ENCODE measurements at places on chromosomes 4 and X.

DNA sequence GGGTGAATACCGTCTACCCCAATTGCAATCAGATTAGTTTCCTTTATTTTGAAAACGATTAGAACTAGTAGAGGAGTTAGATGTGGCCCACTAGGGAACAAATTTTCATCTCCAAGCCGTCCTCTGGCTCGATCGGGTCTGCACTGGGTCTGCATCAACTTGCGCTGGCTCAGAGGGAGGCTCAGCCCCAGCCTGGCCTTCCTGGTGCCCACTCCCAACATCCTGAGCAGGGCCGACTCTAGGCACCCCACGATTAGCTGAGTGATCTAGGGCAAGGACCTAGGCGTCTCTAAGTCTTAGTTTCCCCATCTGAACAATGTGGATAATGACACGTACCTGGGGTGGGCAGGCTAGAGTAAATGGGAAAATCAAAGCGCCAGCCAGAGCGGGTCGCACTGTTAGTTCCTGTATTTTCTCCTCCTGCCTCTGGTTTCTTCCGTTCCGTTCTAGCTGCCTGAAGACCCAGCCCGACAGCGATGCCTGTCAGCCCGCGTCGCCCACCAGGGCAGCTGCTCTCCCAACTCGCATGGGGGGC lies 7.7 kb upstream of the HAND2 start:
- no peak for DNase-seq

- no peak for DNase-seq
Observed at GRCh38 chr4:117515921-117516320, 430.5 kb upstream of the TRAM1L1 start.

DNA sequence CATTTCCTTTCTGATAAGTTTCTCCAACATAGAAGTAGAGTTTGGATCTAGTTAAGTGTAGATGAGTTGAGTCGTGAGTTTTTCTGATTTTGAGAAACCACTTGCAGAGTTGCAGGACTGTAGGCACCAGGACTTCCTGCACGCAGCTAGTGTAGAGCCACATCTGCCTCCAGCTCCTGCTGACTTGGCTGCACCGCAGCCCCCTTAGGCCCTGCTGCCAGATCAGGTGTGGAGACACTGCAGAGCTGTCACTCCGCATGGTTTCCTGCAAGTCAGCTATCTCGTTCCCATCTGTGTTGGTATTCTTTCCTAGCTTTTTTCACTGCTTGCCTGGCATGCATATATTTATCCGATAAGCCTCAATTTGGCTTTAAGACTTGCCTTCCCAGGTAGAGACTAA lies 48.9 kb downstream of the PCDH7 start:
- no peak for DNase-seq

DNA sequence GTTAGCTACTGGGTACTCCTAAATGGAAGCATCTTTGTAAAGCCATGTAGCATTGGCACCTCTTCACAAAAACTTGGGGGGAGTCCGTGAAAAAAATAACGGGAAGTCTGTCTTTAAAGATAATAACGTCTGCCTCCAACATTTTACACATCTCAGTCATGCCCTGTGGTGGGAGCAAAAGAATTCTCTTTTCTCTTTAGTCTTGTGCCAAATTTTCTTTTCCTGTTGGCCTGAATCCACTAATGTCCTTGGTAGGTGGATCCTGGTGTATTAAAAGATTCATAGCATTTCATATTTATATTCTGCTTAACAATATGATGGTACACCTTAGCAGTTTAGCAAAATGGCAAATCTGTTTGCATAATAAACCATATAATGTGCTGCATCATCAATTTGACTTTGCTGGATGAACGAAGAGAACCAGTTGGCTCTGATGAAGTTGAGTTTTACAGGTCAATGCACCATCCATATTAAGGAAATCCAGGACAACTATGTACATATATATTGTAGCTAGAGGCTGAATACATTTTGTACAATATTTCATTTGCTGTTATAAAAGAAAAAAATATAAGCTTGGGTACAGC lies 746.4 kb upstream of the MAGEB2 start:
- no peak for DNase-seq

- DNase-seq: no peak
Observed at GRCh38 chrX:72395237-72395636, 89.5 kb upstream of the CITED1 start.

GRCh38 chr4:131509521-131509920 lies 1639.6 kb upstream of the PCDH10 start:
- no peak for DNase-seq

DNA sequence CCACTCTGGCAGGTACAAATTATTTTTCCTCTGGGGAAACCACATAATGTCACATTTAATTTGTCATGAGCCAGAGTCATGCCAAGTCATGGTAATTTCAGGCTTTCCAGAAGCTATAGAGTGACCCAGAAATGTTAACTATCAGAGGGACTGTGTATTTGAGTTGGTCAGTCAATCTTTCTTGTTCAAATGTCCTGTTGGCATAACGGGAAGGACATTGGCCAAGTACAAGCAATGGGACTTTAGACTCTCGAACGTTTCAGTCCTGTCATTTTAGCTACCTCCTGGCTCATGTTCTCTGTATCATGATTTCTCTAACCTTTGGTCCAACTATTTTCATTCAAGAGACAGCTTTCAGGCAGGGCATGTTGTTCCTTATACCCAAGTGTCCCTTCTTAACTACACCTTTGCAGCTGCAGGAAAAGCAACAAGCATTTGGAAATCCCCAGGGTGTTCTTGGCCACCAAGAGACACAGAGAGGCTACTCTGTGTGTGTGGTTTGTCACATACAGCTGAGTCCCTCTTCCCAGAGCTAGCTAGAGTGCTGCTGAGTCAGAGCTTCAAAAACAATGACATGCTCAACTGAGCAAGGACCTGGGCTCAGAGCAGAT lies 142.6 kb downstream of the EGF start:
- no peak for DNase-seq

DNA sequence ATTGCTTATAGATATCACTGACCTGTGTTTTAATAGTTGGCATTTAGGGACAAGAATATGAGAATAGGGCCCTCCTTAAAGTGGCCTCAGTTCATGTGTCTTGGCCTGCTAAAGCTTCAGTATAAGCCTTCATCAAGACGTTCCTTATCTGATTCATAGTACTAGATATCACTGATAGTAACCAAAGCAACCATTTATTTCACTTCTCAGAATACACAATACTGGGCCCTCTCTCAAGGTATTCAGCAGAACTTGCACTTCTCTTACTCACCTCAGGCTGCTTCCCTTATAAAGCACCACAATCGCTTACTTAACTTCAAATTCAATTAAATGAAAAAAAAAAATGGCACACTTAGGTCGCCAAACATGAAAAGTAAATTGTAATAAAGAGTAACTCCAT lies 259.4 kb upstream of the PCDH7 start:
- DNase-seq: no peak

GRCh38 chrX:22012931-22013330 lies 19.2 kb upstream of the PHEX start:
- DNase-seq: no peak

- no peak for DNase-seq
Observed at GRCh38 chrX:148582353-148582752, 81.9 kb downstream of the AFF2 start.

GRCh38 chr4:15132739-15133138 lies 130.5 kb downstream of the CPEB2 start:
- DNase-seq: no peak

DNA sequence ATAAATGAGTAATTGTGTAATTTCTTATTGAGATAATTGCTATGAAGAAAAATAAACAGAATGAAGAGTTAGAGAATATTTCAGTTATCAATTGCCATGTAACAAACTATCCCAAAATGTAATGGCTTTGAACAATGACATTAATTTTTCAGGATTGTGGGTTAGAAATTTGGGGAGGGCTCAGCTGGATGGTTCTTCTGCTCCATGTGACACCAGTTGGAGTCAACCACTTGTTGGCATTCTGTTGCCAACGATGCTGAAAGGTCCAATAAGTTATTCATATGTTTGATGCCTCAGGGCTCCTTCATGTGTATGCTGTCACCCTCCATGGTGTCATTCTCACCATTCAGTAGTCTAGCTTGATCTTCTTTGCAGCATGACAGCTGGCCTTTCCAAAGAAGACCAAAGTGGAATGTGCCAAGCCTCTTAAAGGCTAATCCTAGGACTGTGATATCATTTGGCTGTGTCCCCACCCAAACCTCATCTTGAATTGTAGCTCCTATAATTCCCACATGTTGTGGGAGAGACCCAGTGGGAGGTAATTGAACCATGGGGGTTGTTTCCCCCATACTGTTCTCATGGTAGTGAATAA lies 20.9 kb upstream of the CCDC149 start:
- DNase-seq: no peak

DNA sequence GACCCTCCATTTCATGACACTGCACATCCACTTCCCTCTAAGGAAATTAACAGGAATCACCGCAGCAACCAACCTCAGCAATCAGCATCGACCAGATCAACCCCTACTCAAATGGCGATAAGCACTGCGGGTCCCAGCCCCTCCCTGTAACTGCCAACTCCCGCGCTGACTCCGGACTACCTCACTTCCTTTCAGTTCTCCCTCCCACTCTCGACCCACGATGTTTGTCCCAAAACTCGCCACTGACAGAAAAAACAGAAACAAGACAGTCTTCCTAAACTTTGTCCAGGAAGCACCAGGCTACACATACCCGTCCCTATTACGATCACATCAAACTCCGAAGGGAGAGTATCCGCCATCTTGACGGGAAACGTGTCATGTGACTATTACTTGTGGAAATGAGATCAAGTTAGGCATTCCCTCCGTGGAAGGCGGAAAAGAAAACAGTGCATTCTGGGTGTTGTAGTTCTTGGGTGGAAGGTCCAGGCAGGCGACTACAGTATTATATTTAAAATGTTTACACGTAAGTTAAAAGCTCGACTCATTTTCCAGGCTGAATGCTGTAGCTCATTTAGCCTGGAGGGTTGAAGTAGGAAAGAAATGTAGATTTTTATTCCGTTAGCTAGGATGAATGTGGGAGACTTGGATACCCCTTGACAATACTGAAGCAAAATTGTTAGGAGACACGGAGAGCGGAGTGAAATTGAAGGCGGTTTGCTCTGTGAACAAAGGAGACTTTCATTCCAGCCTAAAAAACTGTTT lies at the start of gene CHM:
CHM (minus strand) TSS at position 385 of the 762 bp plus-strand sequence; CDS start at position 359, 26 bp downstream.
- DNase-seq: peak; percentile 18

- no peak for DNase-seq
Observed at GRCh38 chrX:111308039-111308438, 37.8 kb upstream of the CAPN6 start.

GRCh38 chrX:19554786-19555185 lies 39.5 kb upstream of the MAP3K15 start:
- DNase-seq: no peak

- DNase-seq: no peak
Observed at GRCh38 chr4:96093563-96093962, 253.7 kb downstream of the PDHA2 start.

DNA sequence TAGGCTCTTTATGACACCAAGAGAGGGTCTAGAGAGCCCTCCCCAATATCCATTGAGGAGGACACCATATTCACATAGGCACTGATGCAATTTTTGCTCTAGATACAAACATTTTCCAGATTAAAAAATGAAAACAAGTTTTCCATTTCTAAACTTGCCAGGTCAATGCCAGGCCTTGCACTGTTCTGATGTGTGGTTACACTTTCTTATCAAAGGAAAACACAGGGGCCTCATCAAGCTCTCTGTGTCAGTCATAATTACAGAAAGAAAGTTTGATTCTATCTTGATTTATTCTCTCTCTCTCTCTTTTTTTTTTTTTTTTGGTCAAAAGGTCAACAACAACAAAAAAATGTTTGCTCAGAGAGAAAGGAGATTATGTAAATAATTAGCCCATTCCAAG lies 80.2 kb upstream of the ACSL4 start:
- DNase-seq: no peak
